Ecto neural progenitor cell (in vitro differentiated cells): ENCODE measurements at places on chromosomes 7 and 10.

GRCh38 chr10:110739811-110740271 is 95.7 kb downstream of the RBM20 start:
- no peak for DNase-seq

DNA sequence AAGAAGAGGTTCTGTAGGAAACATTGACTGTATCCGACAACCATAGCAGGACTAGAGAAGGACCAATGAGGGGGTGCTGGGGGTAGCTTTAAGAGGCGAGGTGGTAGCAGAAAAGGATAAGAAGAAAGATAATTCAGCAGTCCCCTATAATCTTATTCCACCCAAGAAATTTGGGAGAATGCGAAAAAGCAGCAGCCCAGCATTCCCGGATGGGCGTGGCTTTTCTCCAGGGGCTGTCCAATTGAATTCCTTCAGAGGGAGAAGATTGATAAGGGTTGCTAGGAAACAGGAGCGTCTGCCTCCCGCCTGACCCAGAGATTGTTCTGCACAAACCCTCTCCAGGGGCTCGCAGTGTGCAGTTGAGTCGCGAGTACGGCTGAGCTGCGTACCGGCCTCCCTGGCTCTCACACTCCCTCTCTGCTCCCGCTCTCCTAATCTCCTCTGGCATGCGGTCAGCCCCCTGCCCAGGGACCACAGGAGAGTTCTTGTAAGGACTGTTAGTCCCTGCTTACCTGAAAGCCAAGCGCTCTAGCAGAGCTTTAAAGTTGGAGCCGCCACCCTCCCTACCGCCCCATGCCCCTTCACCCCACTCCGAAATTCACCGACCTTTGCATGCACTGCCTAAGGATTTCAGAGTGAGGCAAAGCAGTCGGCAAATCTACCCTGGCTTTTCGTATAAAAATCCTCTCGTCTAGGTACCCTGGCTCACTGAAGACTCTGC is at the start of gene GRM3:
Gene GRM3, plus strand, starts transcription at position 349 of the 721 bp plus-strand sequence. CDS start 121,237 bp downstream, outside the sequence.
- peak; percentile 89 for DNase-seq

DNA sequence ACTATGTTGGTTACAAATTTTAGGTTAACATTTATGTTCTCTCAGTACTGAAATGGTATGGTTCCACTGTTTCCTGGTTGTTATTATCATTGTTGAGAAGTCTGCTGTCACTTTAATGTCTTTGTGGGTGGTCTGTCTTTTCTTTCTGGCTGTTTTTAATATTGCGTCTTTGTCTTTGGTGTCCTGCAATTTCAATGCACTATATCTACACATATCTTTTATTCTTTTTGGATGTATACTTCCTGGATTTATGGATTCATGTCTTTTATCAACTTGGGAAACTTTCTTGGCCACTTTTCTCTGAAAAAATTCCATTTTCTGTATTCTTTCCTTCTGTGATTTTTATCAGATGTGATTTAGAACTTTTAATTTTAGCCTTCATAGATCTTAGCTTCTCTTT is 250.2 kb downstream of the BUB3 start:
- no peak for DNase-seq

- no peak for DNase-seq
These were observed 540.1 kb upstream of the FZD8 start for GRCh38 chr10:36182179-36182566.
